Activated CD4-positive, alpha-beta T cell treated with anti-CD3 and anti-CD28 coated beads, Interleukin-2, amount 10 ng/mL, durations not matched to agents 24 days and 14 days (primary cell): ENCODE measurements at places on chromosomes 11 and 22.

GRCh38 chr22:37012262-37012904, 6.9 kb downstream of the TST start:
- no peak for DNase-seq

- DNase-seq, result no peak
Observed at GRCh38 chr22:32469799-32470212, 4.8 kb upstream of the FBXO7 start.

DNA sequence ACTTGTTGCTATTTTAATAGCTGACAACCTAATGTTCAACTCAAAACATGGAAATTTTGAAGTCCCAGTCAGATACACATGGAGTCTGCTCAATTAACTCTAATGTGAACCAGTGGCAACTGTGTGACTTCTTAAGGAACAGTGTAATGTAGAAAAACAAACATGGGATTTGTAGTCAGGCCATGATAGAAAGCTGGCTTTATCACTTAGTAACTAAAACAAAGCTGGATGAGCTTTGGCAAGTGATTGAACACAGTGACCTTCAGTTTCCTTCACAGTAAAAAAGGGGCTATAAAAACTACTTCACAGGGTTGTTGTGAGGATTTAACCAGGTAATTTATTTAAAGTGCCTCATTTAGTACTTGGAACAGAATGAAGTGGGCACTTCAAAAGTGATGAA, 62.6 kb downstream of the PRCP start:
- DNase-seq, result no peak

- no peak for DNase-seq
Observed at GRCh38 chr11:14809466-14809865, 82.6 kb downstream of the CYP2R1 start.

DNA sequence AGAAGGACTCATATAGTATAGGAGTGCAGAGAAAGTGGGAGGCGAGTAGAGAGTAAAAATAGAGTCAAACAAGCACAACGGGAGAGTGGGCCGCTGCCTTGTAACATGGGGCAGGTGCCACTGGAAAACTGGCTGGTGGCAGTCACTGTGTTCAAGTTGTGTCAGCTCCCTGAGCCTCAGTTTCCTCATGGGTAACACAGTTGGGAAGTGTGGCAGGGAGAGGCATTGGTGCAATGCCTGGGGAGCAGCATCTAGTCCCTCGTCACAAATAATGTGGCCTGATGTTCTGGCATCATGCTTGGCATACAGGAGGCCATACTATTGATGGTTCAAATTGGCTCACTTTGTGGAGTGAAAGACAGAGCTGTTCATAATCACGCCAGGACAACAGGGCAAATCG, 78.9 kb upstream of the SPON1 start:
- DNase-seq, result no peak

DNA sequence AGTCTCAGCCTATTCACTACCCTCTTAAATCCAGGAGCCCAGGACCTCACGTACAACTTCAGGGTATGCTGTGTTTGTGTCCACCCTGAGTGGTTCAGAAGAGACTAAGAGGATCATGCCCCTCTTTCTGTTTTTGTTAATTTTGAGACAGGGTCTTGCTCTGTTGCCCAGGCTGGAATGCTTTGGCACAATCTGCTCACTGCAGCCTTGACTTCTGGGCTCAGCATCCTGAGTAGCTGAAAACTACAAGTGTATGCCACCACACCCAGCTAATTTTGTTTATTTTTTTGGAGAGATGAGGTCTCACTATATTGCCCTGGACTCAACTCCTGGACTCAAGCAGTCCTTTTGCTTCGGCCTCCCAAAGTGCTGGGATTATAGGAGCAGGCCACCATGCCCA, 118.5 kb downstream of the NAT10 start:
- DNase-seq, result no peak

- DNase-seq, result peak; percentile 69
Observed at GRCh38 chr22:38218661-38219622, 17.1 kb downstream of the MAFF start.
